ENCODE measurements at places on chromosomes 12 and 14.

DNA sequence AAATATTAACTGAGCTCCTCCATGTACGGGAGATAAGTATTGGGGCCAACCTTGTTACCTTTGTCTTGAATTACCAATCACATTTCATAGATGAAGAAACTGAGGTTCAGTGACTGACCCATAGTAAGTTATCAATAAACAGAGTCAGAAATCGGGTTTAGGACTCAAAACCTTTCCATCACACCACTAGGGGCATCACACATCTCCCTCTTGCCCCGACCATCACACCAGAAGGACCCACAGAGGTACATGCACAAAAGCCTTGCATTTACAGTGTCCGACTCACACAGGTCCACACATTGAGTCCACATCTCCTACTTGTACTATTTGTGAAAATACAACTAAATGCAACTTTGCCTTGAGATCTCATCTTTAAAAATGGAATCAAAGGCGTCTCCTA, 29.4 kb downstream of the KCNA5 start:
- no peak for DNase-seq

DNA sequence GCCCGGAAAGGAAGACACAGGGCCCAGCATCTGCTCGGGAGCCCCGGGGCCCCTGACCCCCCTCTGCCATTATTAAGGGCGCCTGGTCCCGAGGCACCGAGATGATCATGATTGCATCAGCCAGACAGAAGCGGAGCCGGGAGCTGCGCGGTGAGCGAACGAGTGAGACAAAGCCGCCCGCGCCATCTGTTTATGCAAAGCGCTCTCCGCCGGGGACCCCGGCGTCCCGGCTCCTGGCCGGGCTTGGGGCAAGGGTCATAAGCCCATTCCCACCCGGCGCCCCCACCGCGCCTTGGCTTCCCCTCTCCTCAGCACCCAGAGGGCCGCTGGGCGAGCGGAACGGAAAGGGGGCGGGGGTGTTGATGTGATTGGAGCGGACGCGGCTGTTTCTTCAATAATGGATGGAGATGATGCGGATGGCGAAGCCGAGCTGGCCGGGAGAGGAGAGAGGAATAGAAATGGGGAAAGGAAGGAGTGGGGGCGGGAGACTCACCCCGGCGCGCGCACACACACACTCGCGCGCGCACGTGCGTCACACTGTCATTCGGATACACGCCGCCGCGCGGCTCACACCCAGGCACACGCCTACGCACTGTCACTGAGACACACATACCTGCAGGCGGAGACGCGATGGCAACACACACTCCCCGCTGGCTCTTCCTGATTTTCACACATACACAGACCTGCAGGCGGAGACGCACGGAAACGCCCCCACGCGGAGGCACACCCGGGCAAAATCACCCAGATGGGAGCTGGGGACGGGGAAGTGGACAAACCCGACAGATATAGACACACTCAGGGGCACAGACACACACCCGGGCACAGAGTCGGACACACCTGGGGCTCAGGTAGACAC, 10.7 kb downstream of the STAC3 start:
- DNase-seq, result no peak

DNA sequence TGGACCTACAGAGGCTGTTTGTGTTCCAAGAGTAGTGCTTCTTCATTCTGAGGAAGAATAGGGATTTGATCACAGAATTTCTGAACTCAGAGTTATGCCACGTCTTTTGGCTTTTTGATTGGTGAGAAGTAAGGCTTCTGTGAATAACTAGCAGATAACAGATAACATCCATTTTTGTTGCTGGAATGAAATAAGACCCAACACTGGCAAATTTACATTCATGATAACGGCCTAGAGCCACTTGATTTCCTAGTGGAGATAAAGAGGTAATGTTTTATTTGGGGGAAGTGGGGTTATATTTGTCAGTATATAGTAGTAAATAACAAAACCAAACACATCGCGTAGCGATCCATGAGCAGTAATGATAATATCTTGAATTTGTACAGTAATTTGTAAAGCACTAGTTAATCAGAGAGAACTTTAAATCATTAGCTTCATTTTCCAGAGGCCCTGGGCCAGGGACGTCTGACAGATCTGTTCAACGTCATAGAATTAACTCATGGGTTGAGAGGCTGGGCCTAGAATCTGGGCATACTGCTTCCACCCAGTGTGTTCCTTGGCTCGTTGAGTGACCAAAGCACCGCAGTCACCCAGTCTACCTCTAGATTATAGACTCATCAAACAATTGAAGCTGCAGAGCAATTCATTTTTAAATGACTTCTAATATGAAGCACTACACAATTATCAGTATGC, 79.6 kb downstream of the HMGA2 start:
- no peak for DNase-seq

DNA sequence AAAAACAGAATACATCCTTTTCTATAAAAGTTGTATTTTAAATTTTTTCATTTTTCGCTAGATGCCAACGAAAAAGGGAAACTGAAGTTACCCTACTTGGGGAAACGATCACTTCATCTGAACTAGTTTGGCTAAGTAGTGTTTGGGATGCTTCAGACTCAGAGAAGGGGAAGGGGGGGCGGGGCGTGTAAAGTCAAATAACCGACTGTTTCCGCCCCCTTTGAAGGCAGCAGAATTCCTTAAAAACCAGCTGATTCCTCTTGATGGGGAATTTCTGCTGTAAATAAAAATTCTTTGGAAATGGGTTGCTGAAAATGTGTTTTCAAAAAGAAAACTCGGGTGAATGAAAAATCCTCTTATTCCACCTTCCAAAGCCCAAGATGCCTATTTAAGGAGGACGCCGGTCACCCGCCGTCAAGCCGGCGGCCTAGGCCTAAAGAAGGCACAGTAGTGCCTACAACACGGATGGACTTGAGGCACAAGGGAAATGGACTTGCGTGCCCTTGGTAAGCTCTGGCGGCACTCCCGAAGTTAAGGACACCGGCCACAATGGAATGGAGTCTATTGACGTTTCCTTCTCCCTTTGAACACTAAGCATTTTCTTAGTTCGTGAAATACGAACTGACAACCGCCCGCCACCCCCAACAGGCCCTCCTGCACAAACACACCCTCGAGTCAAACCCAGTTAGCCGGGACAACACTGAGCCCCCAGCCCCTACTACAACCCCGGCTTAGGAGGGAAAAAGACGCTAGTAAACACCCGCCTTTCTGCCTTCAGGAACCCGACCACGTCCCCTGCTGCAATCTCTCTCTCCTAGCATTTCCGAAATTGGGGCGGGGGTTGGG, 1.9 kb downstream of the ATXN2 start:
- peak; percentile 77 for DNase-seq

DNA sequence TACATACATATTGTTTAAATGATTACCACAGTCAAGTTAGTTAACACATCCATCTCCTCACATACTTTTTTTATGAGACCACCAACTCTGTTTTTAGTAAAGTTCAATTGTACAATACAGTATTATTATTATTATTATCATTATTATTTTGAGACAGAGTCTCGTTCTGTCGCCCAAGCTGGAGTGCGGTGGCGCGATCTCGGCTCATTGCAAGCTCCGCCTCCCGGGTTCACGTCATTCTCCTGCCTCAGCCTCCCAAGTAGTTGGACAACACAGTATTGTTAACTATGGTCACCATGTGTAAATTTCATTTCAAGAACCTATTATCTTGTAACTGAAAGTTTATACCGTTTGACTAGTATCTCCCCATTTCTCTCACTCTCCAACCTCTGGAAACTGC, 942.0 kb upstream of the FBXO33 start:
- no peak for DNase-seq

DNA sequence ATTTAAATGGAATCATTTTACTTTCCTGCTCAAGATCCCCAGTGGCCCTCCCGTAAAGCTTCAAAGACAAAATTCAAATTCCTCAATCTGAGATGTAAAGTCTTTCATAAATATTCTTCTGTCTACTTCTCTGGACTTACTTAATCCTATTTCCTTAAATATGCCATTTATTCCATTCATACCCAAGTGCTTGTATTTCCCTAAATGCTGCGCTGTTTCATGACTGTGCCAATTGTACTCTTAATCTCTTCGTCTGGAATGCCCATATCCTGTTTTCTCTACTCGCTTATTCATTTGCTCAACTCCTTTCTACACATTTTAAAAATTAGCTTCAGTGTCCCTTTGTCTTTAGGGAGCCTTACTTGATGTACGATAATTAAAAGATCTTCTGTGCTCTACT, 280.1 kb downstream of the CPNE8 start:
- no peak for DNase-seq

GRCh38 chr14:104582662-104583061, 3.1 kb downstream of the C14orf180 start:
- no peak for DNase-seq

DNA sequence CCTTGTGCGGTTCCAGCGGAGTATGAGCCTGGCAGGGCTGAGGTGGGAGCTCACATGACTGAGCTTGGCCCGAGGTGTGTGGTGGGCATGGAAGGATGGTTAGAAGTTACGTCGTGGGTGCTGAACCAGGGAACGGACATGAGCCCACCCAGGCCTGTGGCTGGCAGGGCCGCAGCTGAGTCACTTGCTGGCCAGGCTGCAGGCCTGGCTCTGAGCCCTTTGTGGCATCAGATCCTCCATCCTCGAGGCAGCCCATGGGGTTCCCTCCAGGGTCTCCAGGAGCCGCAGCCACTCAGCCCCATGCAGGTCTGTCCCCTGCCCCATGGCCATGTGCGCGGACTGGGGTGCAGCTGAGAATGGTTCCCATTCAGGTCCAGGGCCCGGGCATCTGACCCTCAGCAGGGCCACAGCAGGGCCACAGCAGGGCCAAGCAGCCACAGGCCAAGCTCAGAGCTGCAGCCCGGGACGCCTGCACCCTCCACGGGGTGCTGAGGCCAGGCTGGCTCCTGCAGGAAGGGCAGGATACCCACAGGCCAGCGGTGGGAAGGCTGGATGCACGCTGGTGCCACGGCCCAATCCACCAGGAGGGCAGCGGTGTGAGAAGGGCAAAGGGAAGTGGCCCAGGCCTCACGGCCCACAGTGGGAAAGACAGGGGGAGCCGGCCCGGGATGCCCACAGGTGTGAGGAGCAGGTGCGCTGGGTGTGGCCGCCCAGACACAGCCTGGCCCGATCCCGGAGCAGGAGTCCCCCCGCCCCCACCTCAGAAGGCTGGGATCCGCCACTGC, 26.3 kb upstream of the ULK1 start:
- DNase-seq, result no peak

DNA sequence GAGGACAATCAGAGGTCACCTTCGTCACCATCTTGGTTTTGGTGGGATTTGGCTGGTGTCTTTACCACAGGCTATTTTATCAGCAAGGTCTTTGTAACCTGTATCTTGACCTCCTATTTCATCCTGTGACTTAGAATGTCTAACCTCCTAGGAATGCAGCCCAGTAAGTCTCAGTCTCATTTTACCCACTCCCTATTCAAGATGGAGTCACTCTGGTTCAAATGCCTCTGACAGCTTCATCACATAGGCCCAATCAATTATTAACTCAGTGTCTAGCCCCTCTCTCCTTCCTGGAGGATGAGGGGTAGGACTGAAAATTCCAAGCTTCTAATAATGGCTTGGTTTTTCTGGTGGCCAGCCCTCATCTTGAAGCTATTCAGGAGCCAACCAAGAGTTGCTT, 111.4 kb upstream of the NAP1L1 start:
- DNase-seq, result no peak

DNA sequence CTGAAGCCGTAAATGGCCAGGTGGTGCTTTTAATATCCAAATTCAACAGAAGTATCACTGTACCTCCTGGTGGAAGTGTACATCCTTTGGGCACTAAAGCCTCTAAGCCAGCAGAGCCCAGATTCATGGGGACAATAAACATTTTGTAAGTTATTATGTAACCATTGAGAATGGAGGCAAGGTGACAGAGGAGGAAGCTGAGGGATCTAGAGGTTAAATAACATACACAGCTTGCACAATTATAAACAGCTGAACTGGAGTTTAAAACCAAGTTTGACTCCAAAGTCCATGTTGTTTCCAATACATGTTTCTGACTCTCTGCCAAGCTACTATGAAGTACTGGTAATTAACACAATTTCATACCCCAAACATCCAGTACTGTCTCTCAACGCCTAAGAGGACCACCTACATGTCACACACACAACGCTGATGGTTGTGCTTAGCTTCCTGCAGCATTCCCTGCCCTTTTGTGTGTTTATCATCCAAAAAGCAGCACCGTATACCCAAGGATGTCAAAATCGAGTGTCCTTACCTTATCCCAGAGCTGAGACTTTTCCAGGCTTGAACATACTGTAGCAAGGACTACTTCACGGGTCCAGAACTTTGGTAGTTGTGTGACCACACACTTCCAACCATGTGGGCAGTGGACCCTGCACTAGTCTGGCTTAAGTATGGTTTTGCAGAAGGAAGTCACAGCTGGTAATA, 41.3 kb downstream of the EGLN3 start:
- no peak for DNase-seq

GRCh38 chr14:28057359-28058296, 709.0 kb upstream of the FOXG1 start:
- DNase-seq, result no peak

DNA sequence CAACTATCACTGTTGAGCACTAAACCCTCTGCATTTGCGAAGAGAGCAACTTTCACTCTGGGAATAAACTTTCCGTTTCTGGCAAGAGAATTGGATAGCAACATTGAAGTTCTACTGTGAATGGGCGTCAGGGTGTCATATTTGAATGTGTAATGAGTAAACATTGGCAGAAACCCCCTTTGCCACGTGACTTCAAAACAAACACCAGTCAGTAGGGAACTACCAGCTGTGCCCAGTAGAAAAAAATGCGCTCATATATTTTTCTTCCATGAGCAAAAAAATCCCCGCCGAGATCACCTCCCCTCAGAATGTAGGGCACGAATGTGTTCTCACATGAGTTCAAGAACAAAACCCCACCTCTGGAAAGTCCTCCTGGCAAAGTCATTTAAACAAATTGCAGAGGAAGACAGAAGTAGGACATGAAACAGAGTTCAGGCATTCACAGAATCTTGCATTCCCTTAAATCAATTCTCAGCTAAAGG, 80.6 kb downstream of the BTG1 start:
- DNase-seq, result no peak

- DNase-seq, result no peak
Measured at GRCh38 chr12:109494348-109494881, 17.0 kb downstream of the UBE3B start.

GRCh38 chr14:96352708-96353107, 10.4 kb downstream of the ATG2B start:
- no peak for DNase-seq

DNA sequence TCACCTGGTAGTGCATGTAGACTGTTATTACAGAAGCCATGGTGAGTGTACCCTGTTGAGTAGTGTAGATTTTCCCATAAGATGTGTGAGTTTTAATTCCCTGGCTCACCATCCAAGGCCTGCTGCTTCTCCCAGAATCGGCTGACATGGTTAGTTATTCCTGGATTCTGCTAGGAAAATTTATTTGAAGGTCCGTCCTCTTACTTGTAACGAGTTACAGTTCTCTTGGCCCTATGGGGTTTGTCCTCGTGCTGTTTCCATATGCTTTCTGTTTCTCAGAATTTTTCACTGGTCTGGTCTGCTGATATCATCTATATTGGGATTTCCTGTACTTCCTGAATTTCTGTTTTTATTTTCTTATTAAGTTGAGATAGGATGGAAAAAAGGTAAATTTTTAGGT, 423.3 kb upstream of the RGS6 start:
- DNase-seq, result no peak

- no peak for DNase-seq
Measured at GRCh38 chr12:123105211-123105826, 45.6 kb downstream of the PITPNM2 start.
